ENCODE measurements at places on chromosomes 4 and X. TPM values are rescaled to one million over a fixed set of nuclear protein-coding genes. Genes with fewer than 3 reads are reported as not detected.

The HSFX1 gene
- polyA plus RNA-seq = 0.08 TPM

The MAOA gene
- 0.03 TPM for polyA plus RNA-seq

The TMPRSS11F gene
- polyA plus RNA-seq = not detected

DNA sequence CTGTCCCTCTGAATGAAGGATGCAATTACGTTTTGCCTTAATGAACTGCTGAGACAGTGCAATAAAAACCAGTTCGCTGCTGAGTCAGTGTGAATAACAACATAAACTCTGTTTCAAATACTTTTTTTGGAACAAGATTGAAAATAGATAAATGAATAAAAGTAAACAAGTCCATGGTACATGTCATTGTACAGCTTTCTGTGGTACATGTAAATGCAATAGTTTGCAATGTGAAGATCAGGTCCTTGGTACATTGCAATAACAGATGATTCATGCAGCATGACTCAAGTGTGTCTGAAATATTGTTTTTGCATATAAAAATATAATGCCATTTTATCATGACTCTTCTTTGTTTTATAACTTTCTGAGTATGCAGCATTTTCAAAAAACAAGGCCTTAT is 193.4 kb upstream of the PACRGL start:
- no peak overlapping the region for H3K4me3 ChIP-seq
- H3K4me1 ChIP-seq = no peaks in the 10 kb centered on the region
- DNase-seq = no peak
- no peaks in the 10 kb centered on the region for H3K36me3 ChIP-seq
- H3K27ac ChIP-seq = no peak overlapping the region

DNA sequence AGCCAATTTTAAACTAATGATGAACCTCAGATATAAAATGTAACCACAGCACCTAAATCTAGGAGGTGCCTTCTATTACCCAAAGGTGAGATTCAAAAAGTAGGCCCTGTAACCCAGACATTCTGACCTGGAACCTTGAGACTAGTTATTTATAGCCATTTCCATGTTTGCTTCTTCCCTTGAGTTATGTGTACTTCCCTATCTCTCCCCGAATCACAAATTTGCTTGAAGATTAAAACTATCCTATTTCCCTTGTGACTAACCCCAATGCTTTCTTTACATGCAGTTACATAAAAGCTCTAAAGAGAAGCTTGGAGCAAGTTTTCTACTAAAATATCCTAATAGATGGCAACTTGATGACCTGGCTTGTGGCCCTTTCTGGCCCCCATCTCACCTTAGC is 32.6 kb upstream of the S100G start:
- H3K27ac ChIP-seq = no peak overlapping the region
- H3K36me3 ChIP-seq = no peaks in the 10 kb centered on the region
- no peak for DNase-seq
- no peaks in the 10 kb centered on the region for H3K27me3 ChIP-seq
- H3K4me1 ChIP-seq = no peaks in the 10 kb centered on the region

GRCh38 chr4:104494822-104495559 is at the start of gene CXXC4:
Gene CXXC4, minus strand, starts transcription at chr4:104494894. Its CDS starts 3,092 bp downstream, at chr4:104491802.
- no peak within 1 kb of the TSS for H3K27ac ChIP-seq
- no peak for DNase-seq
- no peak within 1 kb of the TSS for H3K4me3 ChIP-seq
- no peaks in the 10 kb centered on the region for H3K36me3 ChIP-seq

DNA sequence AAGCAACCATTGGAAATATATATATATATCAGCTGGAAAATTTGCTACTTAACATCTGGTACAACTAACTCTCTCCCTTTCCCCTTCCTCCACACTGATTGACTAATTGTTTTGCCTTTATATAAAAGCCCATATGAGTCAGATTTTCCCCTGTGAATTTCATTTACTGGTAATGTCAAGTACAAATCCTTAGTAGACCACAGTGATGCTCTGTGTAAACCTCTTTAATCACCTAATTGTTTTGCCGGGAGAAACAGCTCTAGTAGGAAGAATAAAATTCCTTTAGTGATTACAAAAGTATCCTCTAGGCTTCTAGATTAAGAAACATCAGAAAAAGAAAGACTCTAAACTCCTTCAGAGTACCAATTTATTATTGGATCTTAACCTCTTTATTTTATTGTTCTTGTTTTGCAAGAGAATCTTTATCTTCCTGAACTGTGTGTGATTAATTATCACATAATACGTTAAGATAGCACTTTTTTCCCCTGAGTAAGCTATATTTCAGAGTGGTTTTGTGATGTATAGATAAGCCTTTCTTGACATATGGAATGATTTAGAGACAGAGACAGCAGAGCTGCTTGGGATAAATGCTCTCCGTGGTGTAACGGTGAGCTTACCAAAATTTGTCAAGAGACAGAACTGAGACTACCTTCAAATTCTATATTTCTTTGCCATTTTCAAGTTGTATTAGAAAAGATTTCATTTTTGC is 1606.4 kb upstream of the TENM3 start:
- H3K4me1 ChIP-seq = no peaks in the 10 kb centered on the region
- DNase-seq = no peak
- H3K4me3 ChIP-seq = no peak overlapping the region
- no peaks in the 10 kb centered on the region for H3K36me3 ChIP-seq
